Mesenteric fat pad (tissue), 1 donor: ENCODE measurements at places on chromosomes 11 and 22. TPM values are rescaled to one million over a fixed set of nuclear protein-coding genes. Genes with fewer than 3 reads are reported as not detected.

- no peak for DNase-seq
These were observed 993 bp upstream of the SFI1 start for GRCh38 chr22:31495343-31495742.

DNA sequence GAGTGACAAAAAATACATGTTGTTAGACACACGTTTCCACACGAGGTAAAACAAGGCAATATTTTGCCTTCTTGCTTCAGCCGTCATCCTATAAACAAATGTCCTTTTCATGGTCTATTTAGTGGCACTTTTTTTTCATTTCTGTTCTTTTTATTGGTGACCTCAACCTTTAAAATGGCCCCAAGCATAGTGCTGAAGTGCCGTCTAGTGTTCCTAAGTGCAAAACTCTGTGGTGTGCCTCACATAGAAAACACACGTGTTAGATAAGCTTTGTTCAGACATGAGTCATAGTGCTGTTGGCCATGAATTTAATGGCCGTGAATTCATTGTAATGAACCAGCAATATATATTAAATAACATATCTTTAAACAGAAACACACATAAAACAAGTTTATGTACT is 15.6 kb downstream of the OVCH2 start:
- DNase-seq: no peak

DNA sequence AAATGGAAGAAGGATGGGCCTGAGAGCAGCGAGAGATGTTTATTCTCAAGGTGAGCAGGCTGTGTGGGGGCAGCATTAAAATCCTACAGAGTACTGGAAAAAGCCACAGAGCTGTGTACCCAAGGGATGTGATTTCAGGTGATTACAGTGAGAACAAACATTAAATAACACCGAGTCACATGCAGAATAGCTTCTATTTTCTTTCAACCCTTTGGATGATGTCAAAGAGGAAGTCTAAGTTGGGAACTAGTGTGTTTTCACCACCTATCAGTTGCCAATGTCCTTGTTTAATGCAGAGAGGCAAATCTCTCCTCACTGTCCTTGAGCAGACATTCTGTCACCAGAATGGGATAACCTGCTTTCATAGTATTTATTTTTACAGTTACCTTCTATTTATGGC is 379.6 kb upstream of the NARS2 start:
- no peak for DNase-seq

GRCh38 chr22:47551431-47551775 is 789.0 kb downstream of the TBC1D22A start:
- no peak for DNase-seq

The TTC36 gene
- total RNA-seq: not detected

The UPB1 gene
- total RNA-seq: 0.32 TPM

The CD3E gene
- total RNA-seq: 2.2 TPM

The PRDM11 gene
- total RNA-seq: 11.2 TPM

DNA sequence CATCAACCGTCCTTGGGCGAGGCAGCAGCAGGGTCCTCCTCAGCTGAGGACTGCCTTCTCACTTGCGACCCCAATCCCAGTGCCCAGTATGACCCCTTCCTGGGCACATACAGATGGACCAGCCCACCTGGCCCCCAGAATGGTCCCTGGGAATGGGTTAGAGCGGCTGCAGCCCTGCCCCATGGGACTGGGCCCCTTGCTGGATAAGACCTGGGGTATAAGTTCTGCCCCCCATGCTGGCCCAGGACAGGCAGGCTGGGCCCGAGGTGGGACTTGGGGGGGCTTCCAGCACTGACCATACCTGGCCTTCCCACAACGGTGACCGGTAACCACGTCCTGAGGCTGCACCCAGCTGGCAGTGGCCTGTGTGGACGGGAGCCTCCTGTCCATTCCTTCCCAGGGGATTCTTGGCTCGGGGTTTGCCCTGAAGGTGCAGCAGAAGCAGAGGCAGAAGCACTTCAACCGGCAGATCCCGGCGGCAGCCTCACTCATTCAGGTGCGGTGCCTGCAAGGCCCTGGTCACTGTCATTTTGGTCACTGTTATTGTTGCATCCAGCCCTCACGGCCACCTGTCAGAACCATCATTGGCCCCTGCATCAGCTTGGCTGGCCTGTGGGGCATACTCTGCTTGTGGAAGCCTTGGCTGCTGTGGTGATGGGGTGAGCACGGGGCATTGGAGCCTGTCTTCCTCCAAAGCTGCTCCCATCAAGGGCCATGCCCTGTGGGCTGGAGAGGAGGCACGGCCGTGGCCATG is 114.8 kb downstream of the KCNQ1OT1 start:
- peak; percentile 86 for DNase-seq
